NAMALWA (cell line): ENCODE measurements at places on chromosomes 5 and 9.

DNA sequence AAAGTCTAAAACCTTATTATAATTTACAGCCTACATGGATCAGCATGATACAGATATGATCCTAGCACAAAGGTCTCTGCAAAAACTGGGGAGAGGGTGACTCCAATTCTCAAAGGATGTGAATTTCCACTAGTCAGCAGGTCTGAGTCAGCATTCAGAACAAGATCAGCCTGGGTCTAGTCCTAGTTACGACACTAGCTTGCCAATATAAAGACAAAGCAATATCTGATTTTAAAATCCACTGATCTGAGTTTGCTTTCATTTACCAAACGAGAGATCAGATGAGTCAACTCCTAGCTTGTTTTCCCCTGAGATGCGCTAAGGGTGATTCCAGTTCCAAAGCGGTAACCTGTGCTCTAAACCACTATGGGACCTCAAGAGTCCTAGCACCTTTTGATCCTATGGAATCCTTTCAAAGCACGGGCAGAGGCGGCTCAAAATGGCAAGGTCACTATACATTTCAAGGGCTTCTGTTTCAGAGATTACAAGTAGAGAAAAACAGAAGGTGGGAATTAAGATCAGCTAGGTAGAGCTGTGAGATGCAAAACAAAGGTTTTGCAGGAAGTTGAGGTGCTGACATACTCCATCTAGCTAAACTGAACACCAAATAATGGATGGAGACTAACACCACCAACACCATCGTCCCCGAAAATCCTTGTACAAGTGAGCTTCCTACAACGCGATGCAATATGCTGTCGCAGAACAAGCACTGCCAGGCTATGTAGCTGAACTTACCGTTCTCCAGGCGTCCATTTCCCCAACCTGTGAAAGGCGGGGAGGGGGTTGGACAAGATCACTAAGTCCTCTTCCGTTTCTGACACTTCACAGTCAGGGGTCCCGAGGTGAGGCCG lies 906 bp downstream of the SLC25A51 start:
- DNase-seq = peak; percentile 61

- DNase-seq = no peak
Measured at GRCh38 chr5:140926443-140927227, 536 bp downstream of the PCDHAC1 start.

DNA sequence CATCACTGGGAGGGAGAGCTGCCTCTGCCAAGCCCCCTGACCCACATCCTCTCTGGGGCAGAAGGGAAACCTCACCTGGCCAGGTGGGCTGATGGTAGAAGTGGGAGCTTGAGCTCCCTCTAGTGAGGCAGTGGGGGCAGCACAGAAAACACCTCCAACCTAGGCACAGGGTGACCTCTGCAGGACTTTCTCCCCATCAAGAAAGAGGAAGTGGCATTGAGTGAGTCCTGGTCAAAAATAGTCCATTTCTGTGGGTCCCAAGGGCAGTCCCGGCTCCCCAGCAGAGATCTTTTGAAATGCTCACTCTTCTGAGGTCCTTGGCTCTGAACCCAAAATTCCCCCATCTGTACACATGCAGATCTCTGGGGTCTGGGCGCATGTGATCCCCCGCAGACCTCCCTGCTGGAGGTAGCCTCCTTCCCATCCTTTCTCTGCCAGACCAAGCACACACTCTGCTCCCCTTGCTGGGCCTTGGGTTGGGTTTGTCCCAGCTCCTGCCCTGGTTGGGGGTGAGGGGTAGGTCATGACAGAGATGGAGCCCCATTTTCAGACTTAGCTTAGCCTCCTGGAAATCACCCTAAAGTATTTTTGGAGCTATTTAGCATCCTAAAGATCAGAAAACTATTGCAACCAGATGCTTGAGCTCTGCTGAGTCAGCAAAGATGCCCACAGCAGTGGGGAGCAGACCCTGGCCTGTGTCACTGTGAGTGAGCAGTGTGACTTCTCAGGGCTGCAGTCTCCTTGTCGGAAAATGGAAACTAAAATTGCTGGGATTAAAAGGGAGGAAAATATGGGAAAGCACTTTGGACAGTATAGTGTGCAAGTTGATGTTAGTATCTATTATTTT lies 41.6 kb upstream of the LCP2 start:
- no peak for DNase-seq

GRCh38 chr5:122985954-122986721 lies 50.4 kb downstream of the PPIC start:
- DNase-seq = no peak

DNA sequence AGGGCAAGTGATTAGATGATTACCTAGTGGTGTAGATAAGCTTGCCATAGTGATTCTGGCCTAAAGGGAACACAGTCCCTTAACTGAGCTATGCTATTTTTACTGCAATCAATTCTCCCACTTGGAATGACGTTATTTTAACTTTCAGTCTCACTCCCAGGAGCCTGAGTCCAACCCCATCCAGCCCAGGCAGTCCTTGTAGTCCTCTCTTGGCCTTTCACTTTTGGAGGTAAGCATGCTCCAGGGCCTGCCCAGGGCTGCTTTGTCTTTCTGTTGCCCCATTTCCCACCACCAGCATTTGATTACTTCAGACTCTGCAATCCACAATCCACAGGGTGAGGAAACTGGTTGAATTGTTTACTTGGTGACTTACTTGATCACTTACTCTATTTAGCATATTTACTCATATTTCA lies 233.0 kb downstream of the CD180 start:
- DNase-seq = no peak
